Activated CD4-positive, alpha-beta T cell treated with anti-CD3 and anti-CD28 coated beads, Interleukin-2, amount 50 U/mL, for 24 hours (primary cell): ENCODE measurements at places on chromosomes 12 and 14.
A peak's percentile ranks its signal among the peaks of the same experiment; 100 is the strongest.

GRCh38 chr12:122858591-122859302 lies 23.5 kb downstream of the HIP1R start:
- DNase-seq = no peak

GRCh38 chr12:51351913-51352532 lies 5.5 kb upstream of the CELA1 start:
- no peak for DNase-seq

- peak; percentile 91 for DNase-seq
Measured at GRCh38 chr14:105481886-105482457, 4.7 kb upstream of the CRIP1 start.

- DNase-seq = no peak
Measured at GRCh38 chr12:50354908-50355307, 41.5 kb downstream of the FAM186A start.

GRCh38 chr12:24240707-24241106 lies 291.2 kb upstream of the SOX5 start:
- no peak for DNase-seq

- no peak for DNase-seq
Measured at GRCh38 chr14:33240466-33240865, 301.8 kb downstream of the NPAS3 start.

DNA sequence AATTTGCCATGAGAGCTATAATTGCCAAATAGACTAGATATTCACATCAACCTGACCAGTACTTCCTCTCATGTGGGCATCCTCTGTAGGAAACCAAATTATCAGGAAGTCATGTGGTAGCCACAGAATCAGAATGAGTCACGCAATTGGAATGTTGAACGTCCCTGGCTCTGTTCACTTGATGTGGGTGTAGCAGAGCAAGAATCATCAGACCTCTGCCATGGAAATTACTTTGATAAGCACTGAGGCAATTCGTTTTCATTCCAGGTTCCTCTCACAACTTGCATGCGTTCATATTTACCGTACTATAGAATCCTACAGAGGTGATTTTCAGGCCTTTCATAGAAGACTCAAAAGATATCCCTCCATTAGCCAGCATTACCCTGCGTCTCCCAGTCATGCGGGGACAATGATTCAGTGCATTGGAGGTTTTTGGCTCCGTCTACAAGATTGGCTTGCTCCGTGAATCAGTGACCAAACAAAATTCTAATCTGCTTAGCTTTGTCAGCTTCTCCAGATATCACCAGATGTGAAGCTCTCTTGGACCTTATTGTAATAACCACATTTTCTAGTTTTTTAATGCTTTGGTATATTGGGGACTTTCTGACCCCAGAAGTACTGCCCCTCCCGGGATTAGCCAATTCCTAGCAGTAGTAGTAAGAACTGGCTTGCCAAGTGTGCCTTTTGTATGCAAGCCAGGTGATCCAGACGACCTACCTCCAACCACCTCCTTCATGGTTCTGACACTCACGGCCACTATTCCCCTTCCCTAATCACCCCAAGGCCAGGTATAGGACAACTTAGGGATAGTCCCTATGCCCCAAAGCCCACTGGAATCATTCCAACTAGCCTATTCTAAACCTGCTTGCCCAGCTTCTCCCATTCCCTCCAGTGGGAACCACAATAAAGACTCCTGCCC lies 133.4 kb downstream of the KICS2 start:
- DNase-seq = no peak

- DNase-seq = no peak
Measured at GRCh38 chr12:6827437-6827911, 733 bp upstream of the P3H3 start.
